ENCODE measurements at places on chromosomes 6 and 20. TPM values are rescaled to one million over a fixed set of nuclear protein-coding genes. Genes with fewer than 3 reads are reported as not detected.

DNA sequence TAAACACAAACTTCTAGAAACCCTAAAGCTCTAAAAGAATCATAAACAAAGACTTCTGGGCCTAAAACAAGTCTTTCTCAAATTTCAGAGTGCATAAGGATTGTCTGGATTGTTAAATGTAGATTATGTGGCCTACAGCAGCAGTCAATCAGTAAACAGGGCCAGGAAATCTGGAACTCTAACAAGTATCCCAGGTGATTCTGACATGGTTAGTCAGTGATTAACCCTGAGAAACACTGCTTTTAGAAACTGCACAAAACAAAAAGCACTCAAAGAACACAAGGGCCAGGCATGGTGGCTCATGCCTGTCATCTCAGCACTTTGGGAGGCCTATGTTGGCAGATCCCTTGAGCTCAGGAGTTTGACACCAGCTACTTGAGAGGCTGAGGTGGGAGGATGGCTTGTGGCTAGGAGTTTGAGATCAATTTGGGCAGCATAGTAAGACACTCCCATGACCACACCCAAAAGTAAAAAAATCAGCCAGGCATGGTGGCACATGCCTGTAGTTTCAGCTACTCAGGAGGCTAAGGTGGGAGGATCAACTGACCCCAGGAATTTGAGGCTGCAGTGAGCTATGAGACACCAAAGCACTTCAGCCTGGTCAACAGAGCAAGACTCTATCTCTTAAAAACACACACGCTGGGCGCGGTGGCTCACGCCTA lies 5.9 kb downstream of the MED20 start:
- no peak for DNase-seq
- no peaks in the 10 kb centered on the region for H3K27me3 ChIP-seq
- H3K4me3 ChIP-seq: no peak overlapping the region
- peaks cover 43% of the 10 kb centered on the region for H3K4me1 ChIP-seq

GRCh38 chr6:43428874-43429273 lies 1.5 kb downstream of the ABCC10 start:
- H3K4me3 ChIP-seq: peak overlapping the region; percentile 95
- no peaks in the 10 kb centered on the region for H3K27me3 ChIP-seq
- peaks cover 10% of the 10 kb centered on the region for H3K36me3 ChIP-seq
- H3K4me1 ChIP-seq: peaks cover 23% of the 10 kb centered on the region

The HLA-DMB gene
- total RNA-seq: 8.5 TPM

The HSPA12B gene
- total RNA-seq: not detected

The BHLHE23 gene
- total RNA-seq: not detected

Measured in activated CD4-positive, alpha-beta T cell treated with anti-CD3 and anti-CD28 coated beads, Interleukin-2, amount 10 ng/mL, durations not matched to agents 7 days and 5 days (primary cell).